ENCODE measurements at places on chromosomes 1 and 21. TPM values are rescaled to one million over a fixed set of nuclear protein-coding genes. Genes with fewer than 3 reads are reported as not detected.

LDLRAD1 gene
- not detected for total RNA-seq

DNA sequence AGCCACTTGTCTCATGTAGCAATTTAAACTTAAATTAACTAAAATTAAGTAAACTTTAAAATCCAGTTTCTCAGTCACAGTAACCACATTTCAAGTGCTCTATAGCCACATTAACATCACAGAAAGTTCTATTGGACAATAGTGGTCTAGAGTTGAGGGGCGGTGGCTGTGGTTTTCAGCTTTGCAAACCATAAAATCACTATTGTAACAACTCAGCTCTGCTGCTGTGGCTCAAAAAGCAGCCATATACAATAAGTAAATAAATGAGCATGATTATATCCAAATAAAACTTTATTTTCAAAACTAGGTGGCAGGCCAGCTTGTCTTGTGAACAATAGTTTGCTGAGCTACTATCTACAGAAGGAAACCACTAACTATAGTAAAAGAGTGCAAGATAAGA lies 43.4 kb upstream of the C1orf53 start:
- H3K4me1 ChIP-seq = peaks cover 3% of the 10 kb centered on the region
- no peaks in the 10 kb centered on the region for H3K36me3 ChIP-seq
- no peak for DNase-seq
- no peak overlapping the region for H3K27ac ChIP-seq
- no peak overlapping the region for H3K4me3 ChIP-seq

OSCP1 gene
- 1.2 TPM for total RNA-seq

- no peak for DNase-seq
- peaks cover 13% of the 10 kb centered on the region for H3K4me1 ChIP-seq
- H3K36me3 ChIP-seq = no peaks in the 10 kb centered on the region
- H3K4me3 ChIP-seq = no peak overlapping the region
- no peak overlapping the region for H3K27ac ChIP-seq
Measured at GRCh38 chr1:59276439-59276851, 20.4 kb upstream of the FGGY start.

GRCh38 chr1:85357817-85358216 lies 81.4 kb upstream of the BCL10 start:
- no peaks in the 10 kb centered on the region for H3K36me3 ChIP-seq
- peaks cover 13% of the 10 kb centered on the region for H3K27me3 ChIP-seq
- DNase-seq = no peak
- H3K4me3 ChIP-seq = no peak overlapping the region
- no peaks in the 10 kb centered on the region for H3K4me1 ChIP-seq
- no peak overlapping the region for H3K27ac ChIP-seq

GRCh38 chr1:230375780-230376179 lies 50.4 kb downstream of the PGBD5 start:
- no peak overlapping the region for H3K27ac ChIP-seq
- no peak overlapping the region for H3K4me3 ChIP-seq
- H3K4me1 ChIP-seq = peaks cover 4% of the 10 kb centered on the region
- H3K36me3 ChIP-seq = peaks cover 11% of the 10 kb centered on the region
- H3K27me3 ChIP-seq = peaks cover 9% of the 10 kb centered on the region
- no peak for DNase-seq

DNA sequence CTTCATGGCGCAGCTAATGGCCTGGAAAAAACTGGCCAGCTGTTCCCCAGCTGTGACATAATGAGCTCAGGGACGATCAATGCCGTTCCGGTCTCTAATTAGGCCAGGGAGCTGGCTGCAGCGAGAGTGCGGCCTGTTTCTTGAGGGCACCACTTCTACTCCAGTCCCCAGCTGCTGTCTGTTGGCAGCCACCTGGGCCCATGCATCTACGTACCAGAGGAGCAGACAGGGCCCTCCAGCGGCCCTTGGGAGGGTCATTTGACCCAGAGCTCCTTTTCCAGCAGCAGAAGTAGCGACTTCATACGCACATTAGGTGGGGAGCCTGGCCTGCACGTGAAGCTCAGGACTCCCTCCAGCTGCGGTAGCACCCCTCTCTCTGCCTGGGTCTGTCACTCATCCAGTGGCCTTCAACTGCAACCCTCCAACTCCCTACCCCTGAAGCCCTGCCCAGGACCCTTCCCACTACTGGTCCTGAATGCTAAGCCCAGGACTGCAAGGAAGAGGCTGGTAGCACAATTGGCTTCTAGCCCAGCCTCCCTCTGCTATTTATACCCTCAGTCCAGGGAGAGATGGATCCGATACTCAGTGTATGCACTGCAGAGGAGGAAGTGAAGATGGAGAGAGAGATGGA lies 9.1 kb upstream of the GPR61 start:
- no peaks in the 10 kb centered on the region for H3K36me3 ChIP-seq
- no peaks in the 10 kb centered on the region for H3K27me3 ChIP-seq
- DNase-seq = no peak
- no peak overlapping the region for H3K27ac ChIP-seq

DNA sequence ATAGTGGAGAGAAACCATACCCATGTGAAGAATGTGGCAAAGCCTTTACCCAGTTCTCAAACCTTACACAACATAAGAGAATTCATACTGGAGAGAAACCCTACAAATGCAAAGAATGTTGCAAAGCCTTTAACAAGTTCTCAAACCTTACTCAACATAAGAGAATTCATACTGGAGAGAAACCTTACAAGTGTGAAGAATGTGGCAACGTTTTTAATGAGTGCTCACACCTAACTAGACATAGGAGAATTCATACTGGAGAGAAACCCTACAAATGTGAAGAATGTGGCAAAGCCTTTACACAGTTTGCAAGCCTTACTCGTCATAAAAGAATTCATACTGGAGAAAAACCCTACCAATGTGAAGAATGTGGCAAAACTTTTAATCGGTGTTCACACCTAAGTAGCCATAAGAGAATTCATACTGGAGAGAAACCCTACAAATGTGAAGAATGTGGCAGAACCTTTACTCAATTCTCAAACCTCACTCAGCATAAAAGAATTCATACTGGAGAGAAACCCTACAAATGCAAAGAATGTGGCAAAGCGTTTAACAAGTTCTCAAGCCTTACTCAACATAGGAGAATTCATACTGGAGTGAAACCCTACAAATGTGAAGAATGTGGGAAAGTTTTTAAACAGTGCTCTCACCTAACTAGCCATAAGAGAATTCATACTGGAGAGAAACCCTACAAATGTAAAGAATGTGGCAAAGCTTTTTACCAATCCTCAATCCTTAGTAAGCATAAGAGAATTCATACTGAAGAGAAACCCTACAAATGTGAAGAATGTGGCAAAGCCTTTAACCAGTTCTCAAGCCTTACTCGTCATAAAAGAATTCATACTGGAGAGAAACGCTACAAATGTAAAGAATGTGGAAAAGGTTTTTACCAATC lies 80.0 kb downstream of the JMJD4 start:
- no peak for DNase-seq
- no peak overlapping the region for H3K4me3 ChIP-seq
- no peak overlapping the region for H3K27ac ChIP-seq
- peaks cover 64% of the 10 kb centered on the region for H3K36me3 ChIP-seq
- no peaks in the 10 kb centered on the region for H3K27me3 ChIP-seq
- no peaks in the 10 kb centered on the region for H3K4me1 ChIP-seq

GRCh38 chr1:234967121-234967520 lies 161.5 kb downstream of the TOMM20 start:
- H3K4me1 ChIP-seq = peaks cover 61% of the 10 kb centered on the region
- no peaks in the 10 kb centered on the region for H3K36me3 ChIP-seq
- DNase-seq = no peak
- H3K27ac ChIP-seq = peak overlapping the region; percentile 98
- H3K27me3 ChIP-seq = no peaks in the 10 kb centered on the region

TCHH gene
- total RNA-seq = 0.08 TPM

DNA sequence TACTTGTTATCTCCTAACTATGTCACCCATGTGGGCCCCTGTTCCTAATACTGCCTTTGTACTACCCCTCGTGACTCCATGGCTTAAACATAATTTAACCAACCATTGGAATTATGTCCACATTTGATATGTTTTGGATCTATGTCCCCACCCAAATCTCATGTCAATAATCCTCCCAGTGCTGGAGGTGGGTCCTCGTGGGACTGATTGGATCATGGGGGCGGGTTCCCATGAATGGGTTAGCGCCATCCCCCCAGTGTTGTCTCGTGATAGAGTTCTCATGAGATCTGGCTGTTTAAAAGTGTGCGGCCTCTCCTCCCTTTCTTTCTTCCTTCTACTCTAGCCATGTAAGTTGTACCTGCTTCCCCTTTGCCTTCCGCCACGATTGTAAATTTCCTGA lies 9.8 kb downstream of the CBR1 start:
- peaks cover 16% of the 10 kb centered on the region for H3K4me1 ChIP-seq
- DNase-seq = no peak
- no peaks in the 10 kb centered on the region for H3K27me3 ChIP-seq
- peak overlapping the region; percentile 86 for H3K27ac ChIP-seq
- H3K4me3 ChIP-seq = peak overlapping the region; percentile 72

- H3K27ac ChIP-seq = no peak overlapping the region
- peaks cover 7% of the 10 kb centered on the region for H3K4me1 ChIP-seq
- no peak overlapping the region for H3K4me3 ChIP-seq
- DNase-seq = no peak
Measured at GRCh38 chr1:19049128-19049768, 92.8 kb upstream of the IFFO2 start.

DNA sequence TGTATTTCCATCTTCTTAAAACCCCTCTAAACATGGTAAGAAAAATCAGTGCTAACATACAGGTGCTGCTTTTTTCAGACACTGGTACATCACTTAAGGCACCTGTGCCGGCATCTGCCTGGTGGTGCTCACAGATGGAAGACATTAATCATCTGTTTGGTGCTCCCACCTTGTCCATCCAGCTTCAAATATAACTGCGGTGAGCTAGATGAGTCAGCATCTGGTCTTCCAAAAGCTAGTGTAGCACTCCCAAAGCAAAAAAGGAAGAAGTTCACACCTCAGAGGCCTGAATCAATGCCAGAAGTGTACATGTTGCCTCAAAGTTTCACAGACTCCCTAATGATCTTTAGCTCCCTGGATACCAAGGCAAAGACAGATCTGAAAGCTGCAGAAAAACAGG lies 44.4 kb downstream of the TM2D1 start:
- no peaks in the 10 kb centered on the region for H3K4me1 ChIP-seq
- no peak overlapping the region for H3K4me3 ChIP-seq
- DNase-seq = no peak
- peaks cover 12% of the 10 kb centered on the region for H3K36me3 ChIP-seq

GRCh38 chr1:31441073-31441472 lies 28.1 kb downstream of the SERINC2 start:
- no peaks in the 10 kb centered on the region for H3K27me3 ChIP-seq
- no peaks in the 10 kb centered on the region for H3K4me1 ChIP-seq
- H3K27ac ChIP-seq = no peak overlapping the region
- DNase-seq = no peak

TNFRSF1B gene
- 479 TPM for total RNA-seq

PRDX6 gene
- total RNA-seq = 119 TPM

MATN1 gene
- total RNA-seq = 1.1 TPM

GRCh38 chr1:204873176-204873575 lies 2.5 kb downstream of the NFASC start:
- H3K4me3 ChIP-seq = no peak overlapping the region
- no peaks in the 10 kb centered on the region for H3K36me3 ChIP-seq
- no peak overlapping the region for H3K27ac ChIP-seq

DNA sequence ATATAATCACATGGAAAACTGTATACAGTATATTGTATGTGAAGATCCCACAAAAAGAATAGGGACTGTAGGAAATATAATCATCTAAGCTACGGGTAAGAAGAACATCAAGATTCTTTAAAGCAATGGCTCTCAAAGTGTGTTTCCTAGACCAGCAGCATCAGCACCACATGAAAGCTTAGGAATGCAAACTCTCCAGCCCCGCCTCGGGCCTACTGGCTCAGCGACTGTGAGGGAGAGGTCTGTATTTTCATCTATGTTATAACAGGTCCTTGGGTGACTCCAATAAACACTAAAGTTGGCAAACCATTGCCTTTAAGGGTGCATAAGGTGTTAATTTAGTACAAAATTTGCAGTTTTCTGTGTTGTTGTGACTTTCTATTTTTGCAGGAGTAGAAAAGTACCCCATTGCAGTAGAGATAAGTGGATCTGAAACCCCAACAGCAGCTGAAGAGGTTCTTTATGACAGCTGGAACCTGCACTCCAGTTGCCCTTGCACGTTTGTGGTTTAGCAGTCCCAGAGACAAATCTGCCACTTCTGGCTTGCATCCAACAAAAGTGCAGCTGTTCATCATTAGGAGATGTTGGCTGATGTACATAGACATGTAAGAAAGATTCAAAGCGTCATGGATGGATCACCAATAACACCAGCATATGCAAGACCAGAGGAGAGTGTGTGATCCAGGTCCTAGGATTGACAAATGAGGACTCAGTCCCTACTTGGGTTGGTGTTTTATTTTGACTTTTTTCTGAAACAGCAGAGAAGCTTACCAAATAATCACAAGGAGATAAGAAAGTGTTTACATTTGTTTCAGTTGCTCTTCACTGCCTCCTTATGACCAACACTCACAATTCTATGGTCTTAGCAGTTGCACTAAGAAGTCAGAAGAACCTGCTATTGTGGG lies 15.9 kb upstream of the IFNAR1 start:
- H3K4me1 ChIP-seq = no peaks in the 10 kb centered on the region
- no peak overlapping the region for H3K4me3 ChIP-seq
- H3K27ac ChIP-seq = no peak overlapping the region
- no peaks in the 10 kb centered on the region for H3K36me3 ChIP-seq
- DNase-seq = no peak

- H3K4me1 ChIP-seq = peaks cover 63% of the 10 kb centered on the region
- peak overlapping the region; percentile 96 for H3K4me3 ChIP-seq
- H3K27ac ChIP-seq = peak overlapping the region; percentile 100
- H3K36me3 ChIP-seq = peaks cover 4% of the 10 kb centered on the region
- no peaks in the 10 kb centered on the region for H3K27me3 ChIP-seq
- DNase-seq = no peak
Measured at GRCh38 chr1:12433323-12434053, 184.5 kb downstream of the DHRS3 start.

DNA sequence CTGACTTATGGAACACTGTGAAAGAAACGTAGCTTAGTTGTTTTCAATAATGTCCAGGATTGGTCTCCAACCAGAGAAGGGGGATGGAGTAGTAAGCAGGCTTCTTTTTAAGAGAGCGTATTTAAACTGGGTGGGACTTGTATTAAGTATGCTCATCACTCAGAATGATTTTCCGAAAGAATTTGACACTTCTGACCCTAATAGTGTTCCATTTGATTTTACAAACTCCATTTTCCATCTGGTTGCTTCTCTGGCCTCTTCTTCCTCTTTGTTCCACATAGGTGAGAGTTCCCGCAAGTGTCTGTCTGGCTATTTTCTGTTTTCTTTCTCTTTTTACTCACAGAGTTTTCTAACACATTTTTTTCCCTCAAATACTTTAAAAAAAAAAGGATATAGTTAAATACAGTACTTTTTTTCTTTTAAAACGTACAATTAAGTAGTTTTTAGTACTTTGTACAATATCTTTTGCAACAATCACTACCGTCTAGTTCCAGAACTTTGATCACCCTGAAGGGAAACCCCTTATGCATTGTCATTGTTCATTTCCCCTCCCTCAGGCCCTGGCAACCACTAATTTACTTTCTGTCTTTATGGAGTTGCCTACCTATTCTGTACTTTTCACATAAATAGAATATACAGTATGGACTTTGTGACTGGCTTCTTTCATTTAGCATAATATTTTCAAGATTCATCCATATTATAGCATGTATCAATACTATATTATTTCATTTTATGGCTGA lies 67.0 kb downstream of the RASAL2 start:
- H3K27me3 ChIP-seq = no peaks in the 10 kb centered on the region
- H3K4me3 ChIP-seq = no peak overlapping the region
- H3K4me1 ChIP-seq = no peaks in the 10 kb centered on the region
- no peaks in the 10 kb centered on the region for H3K36me3 ChIP-seq
- no peak overlapping the region for H3K27ac ChIP-seq

KRTAP19-1 gene
- not detected for total RNA-seq

HSPA6 gene
- total RNA-seq = 3.3 TPM

GRCh38 chr21:16978309-16978895 lies 534.4 kb upstream of the CXADR start:
- peaks cover 4% of the 10 kb centered on the region for H3K36me3 ChIP-seq
- DNase-seq = no peak
- no peaks in the 10 kb centered on the region for H3K4me1 ChIP-seq
- H3K27ac ChIP-seq = no peak overlapping the region
- no peak overlapping the region for H3K4me3 ChIP-seq

Data from natural killer cell treated with Interleukin-12 subunit alpha and Interleukin-12 subunit beta and Interleukin-15 and Interleukin-18, amount 100 ng/mL, for 72 hours (primary cell).